ENCODE measurements at places on chromosomes 3 and 15.

GRCh38 chr3:80993241-80993945 lies 768.1 kb downstream of the GBE1 start:
- no peak for DNase-seq

GRCh38 chr3:151091685-151092345 lies 6.4 kb downstream of the MED12L start:
- DNase-seq: no peak

DNA sequence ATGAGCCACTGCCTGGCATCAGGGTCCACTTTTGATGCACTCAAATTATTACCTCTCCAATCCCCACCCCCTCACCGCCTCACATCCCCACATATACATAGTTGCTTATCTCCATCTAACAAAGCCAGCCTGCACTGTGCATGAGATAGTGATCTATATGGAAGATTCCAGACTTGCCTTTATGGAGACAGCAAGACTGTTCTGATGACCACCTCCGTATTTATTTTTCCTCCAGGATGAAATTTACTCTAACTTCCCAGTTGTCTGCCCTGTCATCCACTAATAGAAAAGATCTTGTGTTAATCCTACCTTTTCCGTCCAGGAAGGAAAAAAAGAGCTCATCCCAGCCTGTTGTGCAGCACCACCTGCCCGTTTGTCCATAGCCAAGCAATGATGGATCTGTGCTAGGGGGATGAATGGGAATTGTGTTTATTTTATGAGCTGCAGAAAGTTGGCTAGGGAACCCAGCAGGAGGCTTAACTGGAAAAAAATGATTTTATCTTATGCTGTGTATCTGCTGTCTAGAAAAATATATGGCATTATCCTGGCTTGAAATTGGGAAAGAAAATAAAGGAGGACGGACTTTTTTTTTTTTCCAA lies 114.5 kb downstream of the CD47 start:
- no peak for DNase-seq

DNA sequence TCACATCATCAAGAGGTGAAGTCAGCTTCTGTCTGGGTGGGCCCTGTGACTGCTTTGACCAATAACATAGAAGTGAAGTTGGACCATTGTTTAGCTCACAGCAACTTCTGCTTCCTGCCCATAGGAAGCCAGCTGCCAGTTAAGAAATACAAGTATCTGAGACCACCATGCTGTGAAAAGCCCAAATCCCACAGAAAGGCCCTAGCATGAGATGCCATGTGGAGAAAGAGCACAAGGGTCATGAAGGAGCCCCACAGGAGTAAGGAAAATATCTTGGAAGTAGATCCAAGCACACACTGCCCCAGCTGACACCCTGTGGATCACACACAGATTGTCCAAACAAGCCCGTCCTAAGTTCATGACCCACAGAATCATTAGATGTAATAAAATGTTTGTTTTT lies 28.5 kb downstream of the RTP4 start:
- no peak for DNase-seq

DNA sequence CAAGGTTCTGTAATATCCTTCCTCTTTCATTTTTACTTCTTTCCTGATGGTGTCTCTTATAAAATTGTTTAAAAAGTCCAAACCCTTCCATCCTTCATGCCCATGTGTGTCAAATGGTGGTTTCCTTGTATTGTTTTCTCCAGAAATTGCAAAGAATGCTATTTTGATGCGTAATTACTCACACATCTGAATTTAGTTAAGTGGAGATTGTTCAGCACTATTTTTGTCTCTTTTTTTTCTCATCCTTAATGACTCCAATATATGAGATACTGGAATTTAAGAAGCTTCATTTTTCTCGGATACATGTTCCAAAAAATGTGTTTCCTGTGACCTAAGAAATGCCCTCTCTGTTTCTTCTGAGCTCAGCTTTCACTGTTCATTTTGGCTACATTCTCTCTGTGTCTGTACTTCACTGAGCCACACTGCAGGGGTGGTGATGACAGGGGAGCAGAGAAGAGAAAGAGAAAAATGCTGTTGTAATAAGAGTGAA lies 799.8 kb downstream of the DIPK2A start:
- DNase-seq: no peak

- DNase-seq: no peak
These were observed 119.9 kb upstream of the FEZF2 start for GRCh38 chr3:62493109-62493801.

GRCh38 chr3:64104691-64105111 lies 81.4 kb upstream of the PSMD6 start:
- peak; percentile 69 for DNase-seq

DNA sequence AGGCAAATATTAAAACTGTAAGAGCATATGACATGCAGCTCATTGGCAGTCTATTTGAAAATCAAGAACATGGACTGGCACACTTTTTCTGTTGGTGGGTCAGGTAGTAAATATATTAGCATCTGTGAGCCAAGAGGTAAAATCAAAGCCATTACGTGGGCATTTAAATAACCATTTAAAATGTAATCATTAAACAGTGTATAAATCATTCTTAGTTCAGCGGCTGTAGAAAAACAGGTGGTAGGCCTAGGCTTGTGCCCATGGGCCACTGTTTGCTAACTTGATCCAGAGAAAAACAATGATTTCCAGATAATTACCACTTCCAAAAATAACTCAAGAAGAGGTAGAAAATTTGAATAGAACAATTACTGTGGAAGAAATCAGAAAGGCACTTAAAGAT lies 105.1 kb downstream of the CHST2 start:
- no peak for DNase-seq

DNA sequence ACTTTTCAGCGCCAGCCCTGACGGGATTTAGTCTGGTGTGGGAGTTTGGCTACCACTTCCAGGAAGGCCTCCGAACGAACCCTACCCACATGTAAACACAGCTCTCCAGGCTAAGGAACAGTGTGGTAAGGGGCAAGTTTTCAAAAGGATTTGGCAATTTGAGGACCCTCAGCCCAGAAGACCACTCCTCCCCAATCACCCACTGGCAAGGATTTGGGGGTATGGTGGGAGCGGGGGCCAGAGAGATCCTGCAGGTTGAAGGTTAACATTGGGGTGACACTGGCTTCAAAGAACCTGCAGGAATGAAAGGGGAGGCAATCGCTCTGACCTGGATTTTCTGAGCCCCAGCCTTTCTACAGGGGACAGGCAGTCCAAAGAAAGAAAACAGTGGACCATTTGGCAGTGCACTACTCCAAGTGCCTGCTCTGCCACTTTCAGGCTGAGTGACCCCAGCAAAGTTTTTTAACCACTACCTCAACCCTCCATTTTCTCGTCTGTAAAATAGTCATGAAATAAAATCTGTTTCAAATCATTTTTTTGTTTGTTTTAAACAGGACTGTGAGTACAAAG lies 34.5 kb downstream of the ZIC4 start:
- DNase-seq: no peak

- no peak for DNase-seq
These were observed 5.4 kb downstream of the CYFIP1 start for GRCh38 chr15:22974745-22975144.

DNA sequence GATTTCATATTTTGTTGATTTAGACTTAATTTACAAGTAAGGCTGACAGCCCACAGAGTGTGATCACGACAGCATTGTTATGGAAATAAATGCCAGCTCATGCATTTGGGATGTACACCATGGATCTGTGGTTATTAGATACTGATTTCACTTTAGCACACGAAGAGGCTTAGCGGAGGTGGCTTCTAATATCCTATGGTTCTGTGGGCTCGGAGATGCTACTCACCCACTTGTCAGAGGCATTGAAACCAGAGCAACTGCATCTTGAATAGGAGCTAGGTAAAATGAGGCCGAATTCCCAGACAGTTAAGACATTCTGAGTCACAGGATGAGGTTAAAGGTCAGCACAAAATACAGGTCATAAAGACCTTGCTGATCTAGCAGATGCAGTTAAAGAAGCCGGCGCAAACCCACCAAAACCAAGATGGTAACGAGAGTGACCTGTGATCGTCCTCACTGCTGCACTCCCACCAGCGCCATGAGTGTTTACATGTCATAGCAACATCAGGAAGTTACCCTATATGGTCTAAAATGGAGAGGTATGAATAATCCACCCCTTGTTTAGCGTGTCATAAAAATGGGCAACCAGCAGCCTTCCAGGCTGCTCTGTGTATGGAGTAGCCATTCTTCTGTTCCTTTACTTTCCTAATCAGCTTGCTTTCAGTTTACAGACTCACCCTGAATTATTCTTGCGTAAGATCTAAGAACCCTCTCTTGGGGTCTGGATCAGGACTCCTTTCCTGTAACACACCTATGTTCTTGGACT lies 117.5 kb downstream of the PGPEP1L start:
- DNase-seq: peak; percentile 58

DNA sequence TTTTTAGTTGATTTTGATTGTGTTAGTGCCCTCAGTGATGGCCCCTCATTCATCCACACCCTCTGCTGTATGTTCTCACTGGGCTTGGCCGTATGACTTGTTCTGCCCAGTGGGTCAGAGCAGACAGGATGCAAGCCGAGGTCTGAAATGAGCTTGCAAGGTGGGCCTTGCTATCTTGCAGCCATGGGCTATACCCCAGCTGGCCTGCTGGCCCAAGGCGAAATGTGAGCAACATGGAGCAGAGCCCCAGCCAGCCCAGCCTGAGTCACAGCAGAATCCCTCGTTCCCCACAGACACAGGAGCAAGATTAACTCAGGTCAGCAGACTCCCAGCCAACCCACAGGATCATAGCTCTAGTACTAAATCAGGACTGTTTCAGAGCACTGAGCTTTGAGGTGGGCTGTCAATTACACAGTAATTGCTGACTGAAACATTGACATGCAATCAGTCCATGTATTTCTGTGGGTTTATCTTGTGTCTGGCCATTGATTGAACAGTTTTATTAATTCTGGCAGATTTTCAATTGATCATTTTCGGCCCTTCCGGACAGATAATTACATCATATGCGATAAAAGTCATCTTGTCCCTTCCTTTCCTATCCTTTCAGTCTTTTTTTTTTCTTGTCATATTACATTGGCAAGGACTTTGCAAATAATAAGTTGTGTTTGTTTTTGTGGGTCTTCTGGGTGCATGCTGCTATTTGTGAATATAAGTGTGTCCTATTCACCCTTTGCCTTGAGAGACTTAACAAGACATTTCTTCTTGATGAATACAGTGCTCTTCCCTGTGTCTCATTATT lies 27.1 kb downstream of the KLF15 start:
- DNase-seq: no peak

- DNase-seq: no peak
These were observed 20.0 kb downstream of the TMEM207 start for GRCh38 chr3:190429681-190430080.

DNA sequence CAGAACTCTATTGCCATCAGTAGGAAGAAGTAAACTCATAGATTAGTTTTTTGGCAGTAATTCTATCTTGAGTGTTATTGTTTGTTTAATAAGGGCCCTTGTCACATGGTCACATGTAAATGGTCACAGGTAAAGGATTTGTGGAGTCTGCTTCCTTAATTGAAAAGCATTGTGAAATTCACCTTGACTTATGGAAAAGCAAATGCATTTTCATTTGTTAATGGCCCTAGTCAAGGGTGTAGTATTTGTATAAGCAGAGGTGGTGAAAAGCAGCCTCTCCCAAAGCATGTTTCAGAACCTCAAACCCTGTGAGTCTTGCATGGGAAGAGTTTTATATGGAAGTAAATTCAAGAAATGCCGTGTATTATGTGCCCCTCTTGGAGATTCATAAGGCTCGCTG lies 197.5 kb upstream of the NR2E3 start:
- no peak for DNase-seq

DNA sequence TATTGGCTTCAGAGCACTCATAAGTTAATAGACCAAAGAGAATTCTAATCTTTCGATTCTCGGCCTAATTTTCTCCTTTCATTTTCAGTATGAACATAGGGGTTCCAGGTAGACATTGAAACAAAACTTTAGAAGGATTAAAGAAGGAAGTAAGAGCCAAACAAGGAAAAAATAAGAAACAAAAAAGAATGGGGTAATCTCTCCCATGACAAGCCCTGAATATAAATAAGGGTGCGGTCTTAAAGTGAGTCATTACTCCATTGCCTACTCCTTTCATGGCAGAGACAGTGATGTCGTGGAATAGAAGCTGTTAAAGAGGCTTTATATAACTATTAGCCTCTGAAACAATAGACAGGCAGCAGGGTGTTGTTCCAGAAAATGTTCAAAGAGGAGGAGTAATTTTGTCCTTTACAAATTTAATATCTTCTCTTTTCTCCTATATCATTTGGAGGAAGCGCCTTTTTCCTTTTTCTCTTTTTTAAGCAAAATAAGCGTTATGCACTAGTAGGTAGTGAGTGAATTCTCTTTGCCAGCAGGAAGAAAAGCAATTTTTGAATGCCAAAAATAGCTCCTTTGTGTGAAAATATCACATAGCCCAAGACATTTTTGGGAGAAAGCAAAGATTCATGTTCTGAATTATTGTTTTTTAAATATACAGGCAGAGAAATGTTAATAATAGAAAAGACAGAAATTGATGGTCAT lies 607.9 kb upstream of the KCNMB2 start:
- peak; percentile 81 for DNase-seq

DNA sequence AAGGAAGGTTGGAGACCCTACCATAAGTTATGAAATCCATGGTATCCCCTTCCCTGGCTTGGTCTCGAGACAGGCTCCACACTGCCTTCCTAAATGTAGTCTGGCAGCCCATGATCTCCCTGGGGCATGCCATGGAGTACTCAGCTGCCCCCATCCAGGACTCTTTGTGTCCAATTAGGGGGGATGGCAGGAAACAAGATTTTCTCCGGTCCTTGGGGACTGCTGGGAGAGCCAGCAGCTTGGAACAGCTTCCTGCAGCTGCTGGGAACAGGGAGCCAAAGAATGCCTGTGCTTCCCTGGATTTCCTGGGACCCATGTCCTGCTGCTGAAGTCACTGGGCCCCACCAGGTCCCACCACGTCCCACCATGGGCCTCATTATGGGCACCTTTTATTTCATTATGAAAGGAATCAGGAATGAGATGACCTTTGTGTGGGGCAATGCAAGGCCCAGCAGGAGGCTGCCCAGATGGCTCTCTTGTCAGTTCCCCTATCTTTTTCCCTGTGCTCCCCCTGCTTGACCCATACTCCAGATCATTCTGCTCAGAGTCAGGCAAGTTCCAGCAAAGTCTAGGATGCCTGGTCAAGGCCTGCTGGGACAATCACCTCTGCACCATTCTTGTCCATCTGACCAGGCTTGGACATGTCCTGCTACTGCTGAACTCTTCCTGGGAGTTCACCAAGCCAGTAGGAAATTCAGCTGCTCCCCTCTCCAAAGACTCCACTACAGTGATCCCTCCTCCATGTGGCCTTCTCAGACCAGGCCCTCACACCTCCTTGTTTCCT lies 15.0 kb upstream of the DAG1 start:
- no peak for DNase-seq

- no peak for DNase-seq
These were observed 69.4 kb upstream of the SKOR1 start for GRCh38 chr15:67755936-67756335.

DNA sequence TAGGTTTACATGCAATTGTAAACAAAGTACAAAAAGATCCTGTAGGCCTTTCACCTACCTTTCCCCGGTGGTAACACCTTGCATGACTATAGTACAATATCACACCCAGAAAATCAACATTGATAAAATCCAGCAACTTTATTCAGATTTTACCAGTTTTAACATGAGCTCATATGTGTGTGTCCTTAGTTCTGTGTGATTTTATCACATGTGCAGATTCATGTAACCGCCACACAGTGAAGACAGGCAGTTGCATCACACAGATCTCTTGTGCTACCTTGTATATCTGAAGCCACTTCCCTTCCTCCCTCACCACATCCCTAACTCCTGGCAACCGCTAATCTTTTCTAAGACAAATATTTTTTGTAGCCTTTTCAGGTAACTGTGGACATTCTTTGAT lies 183.5 kb upstream of the C2CD4B start:
- no peak for DNase-seq

GRCh38 chr15:87755226-87755625 lies 501.3 kb downstream of the NTRK3 start:
- DNase-seq: no peak

- no peak for DNase-seq
These were observed 3.1 kb downstream of the AP4E1 start for GRCh38 chr15:50911621-50912020.

Measured in RWPE1 (cell line).